ENCODE measurements at places on chromosomes 2 and 18.

DNA sequence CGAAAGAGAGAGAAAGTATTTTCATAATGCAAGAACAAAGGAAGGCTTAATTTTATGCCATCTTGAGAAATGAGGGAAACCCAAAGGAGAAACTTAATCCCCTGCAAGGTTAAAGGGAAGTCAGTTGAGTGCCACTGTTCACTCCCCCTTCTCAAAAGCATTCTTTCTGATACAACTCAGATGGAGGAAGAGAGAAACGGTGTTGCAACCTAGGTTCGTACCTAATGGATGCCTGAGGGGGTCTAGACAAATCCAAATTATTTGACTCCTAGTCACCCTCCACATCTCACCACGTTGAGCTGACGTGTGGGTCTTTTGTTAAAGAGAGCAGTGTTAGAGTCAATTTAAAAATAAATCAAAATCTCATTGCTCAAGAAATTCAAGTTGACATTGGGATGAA lies 52.6 kb upstream of the UNC80 start:
- DNase-seq, result no peak

GRCh38 chr2:160703648-160704585 lies 210.3 kb upstream of the RBMS1 start:
- DNase-seq, result no peak

DNA sequence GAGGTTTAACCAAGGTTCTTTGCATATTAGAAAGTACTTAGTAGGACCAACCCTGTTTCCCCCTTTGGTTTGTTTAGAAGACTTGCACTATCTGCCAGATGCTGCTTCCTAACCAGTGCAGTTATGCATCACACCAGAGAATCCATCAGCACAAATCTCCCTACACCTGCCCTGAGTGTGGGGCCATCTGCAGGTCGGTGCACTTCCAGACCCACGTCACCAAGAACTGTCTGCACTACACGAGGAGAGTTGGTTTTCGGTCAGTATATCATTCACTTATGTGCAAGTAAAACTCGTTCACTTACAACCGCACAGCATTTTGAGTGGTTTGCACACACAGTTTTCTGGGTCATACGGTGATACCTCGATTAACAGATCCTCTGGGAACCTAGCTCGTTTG lies 69.7 kb downstream of the ZNF532 start:
- DNase-seq, result no peak

GRCh38 chr2:1478311-1479305 lies 65.3 kb downstream of the TPO start:
- DNase-seq, result no peak

GRCh38 chr2:46858702-46859090 lies 56.9 kb downstream of the MCFD2 start:
- DNase-seq, result no peak

DNA sequence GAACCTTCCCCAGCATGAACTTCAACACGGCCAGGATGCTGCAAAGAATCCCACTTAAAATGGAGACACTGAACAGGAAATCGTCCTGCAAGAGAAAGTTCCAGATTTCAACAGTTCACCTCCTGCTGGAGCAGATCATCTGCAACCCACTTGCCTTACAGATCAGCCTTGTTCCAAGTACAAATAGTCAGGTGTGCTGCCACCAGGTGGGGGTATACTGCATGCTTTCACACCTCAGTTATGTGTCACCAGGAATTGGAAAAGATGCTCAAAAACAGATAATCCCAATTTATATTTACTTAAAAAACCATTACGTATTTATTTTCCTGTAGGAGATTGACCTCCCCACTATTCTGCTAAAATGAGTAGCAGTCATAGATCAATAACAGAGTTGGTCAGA lies 212.3 kb downstream of the MGAT5 start:
- no peak for DNase-seq

- no peak for DNase-seq
Measured at GRCh38 chr2:218047536-218048225, 21.4 kb upstream of the RUFY4 start.

DNA sequence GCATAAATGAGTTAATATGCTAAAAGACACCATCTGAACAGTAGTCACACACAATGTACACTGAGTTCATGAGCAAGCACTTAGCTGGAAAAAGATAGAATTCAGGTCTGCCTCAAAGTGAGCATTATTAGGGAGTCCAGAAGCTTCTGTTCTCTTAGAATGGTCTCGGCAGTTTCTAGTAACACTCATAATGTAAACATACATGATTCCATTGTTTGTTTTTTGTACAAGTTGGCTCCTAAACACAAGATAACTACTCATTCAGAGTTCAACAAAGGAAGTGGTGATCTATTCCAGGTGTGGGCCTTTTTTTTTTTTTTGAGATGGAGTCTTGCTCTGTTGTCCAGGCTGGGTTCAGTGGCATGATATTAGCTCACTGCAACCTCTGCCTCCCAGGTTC lies 66.2 kb downstream of the ESCO1 start:
- DNase-seq, result no peak

- DNase-seq, result no peak
Measured at GRCh38 chr2:163733956-163734355, 1.9 kb downstream of the FIGN start.

DNA sequence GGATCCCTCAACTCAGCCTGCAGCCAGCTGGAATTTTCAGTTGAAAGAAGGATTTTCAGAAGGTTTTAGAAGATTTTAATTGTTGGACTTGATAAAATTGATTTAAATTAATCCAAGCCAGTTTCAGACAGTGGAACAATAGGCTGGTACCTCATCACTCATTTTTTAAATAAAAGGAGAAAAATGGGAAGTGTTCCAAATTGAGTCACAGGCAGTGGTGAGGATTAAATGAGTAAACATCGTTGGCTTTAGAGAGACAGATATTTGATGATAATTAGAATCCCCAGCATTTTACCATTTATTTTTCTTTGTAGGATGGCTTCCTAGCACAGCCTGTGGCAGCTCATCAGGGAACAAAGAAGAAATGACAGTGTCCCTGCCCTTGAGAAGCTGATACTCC lies 7.4 kb downstream of the CXCR4 start:
- no peak for DNase-seq

GRCh38 chr2:237597196-237598145 lies 6.9 kb upstream of the RAB17 start:
- DNase-seq, result no peak

GRCh38 chr2:212722046-212722445 lies 183.4 kb upstream of the ERBB4 start:
- no peak for DNase-seq

GRCh38 chr2:192298664-192299063 lies 103.9 kb upstream of the TMEFF2 start:
- DNase-seq, result no peak

DNA sequence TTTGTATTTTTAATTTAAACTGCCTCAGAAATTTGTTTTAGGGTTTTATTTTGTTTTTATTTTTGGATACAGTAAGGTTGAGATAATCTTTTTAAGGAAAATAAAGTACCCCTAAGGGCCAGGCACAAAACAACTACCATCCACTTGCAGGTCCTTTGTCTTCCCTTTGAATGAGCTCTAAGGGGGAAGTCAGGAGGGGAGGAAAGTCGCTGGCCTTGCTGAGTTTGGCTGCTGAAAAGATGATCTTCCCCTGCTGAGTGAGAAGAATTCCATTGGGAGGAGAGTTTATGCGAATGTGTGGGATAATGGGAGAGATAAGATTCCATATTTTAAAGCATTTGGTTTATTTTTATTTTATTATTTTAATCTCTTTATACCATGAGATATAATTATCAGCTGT lies 100.7 kb downstream of the ARHGAP15 start:
- no peak for DNase-seq

DNA sequence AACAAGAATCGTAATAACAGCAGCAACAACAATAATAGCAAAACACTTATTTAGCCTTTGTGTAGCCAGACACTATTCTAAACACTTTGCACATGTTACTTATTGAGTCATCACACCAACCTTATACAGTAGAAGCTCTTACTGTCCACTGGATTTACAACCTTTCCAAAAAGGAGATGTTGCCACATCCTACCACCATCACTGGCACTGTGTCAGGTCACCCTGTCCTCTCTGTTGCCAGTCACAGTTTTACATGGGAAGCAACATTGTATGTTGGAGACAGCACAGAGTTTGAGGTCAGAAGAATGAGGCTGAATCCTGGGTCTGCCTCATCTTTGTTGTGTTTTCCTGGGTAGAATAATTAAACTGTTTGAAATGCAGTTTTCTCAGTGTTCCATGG lies 201.4 kb upstream of the EPAS1 start:
- no peak for DNase-seq

DNA sequence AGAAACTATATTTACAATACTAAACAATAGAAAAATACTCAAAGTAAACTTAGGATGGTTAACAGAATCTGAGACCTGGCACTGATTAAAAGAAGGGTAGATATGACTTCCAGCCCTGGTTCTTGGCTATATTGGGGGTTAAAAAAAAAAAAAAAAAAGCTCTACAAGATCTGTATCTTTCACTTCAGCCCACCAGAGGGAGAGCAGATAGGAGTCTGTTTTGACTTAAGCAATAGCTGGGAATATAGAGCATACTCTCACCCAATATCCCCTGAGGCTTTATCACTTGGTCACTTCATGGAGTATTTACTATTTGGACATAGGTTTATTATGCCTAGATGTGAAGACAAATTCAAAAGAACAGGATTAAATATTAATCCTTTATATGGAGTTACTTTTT lies 598.9 kb upstream of the LINC00305 start:
- no peak for DNase-seq

DNA sequence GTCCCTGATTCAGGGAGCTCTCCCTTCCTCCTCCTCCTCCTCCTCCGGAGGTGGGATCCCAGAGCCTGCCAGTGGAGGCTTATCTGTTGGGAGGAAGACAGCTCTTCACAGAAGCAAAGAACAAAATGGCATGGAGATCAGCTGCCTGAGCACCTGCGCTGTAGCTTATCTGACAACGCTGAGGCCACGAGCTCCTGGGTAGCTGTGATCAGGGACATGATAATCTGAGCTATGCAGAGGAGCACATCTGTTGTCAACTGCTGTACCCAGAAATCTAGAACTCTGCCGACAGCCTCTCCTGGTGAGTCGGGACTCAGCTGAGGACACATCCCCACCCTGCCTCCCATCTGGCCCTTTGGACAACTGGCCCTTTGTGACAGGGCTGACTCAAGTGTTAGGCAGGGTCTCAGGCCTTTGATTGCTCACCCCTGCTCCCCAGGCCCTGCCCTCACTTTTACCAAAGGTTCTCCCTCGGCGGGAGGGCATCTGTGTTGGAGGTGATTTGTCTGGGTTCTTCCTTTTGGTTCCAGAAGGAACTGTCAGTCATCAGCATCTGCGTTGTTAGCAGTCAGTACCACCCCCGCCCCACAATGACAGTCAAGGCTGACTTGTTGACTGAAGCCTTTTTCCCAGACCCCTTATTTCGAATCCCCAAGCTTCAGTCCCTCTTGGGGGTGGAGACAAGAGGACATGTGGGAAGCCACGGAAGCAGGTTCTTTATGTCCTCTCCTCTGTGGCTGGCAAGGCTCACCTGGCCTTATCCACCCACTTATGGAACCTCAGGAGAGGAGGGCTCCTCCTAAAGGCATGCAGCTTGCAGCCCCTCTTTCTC lies 5.9 kb upstream of the CNNM3 start:
- DNase-seq, result no peak

DNA sequence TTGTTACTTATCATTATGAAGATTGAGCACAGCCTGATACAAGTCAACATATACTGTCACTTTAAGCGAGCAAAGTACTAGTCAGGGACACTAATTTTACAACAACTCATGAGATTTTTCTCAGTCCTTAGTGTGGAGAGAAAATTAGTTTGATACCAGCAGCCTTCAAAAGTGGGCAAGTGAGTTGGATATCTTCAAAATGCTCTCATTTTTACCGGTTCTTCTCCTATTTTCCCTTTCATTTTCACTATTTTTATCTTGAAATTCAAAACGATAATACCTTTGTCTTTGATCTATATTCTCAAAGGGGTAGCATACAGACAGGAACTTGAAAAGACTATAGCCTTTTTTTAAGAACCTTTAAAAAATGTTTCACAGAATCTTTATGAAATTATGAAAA lies 52.0 kb upstream of the UBXN4 start:
- no peak for DNase-seq

DNA sequence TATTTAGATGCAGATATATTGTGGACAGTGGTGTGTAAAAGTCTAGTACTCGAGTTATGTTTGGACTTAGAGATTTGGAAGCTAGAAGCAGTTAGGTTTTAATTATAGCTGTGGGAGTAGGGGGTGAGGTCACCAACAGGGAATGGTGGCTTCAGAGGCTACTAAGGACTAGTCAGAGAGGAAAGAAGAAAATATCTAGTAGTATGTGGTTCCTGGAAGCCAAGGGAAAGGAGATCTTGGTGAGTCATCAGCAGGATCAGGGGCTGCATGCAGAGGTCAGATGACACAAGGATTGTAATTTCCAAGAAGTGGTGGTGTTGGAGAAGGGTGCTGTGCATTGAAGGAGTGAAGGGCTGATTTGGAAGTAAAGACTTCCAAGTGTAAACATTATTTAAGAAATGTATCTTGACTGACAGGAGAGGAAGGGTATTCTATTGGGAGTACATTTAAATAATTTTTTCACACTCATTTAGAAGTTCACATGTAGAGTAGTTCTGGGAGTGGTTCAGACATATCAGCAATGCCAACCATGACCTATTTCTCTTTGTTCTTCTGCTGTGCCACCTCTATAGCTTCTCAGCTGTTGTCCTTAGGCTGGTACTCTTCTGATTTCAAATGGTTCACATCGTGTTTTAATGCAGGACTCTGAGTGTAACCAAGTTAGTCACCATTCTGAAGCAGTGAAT lies 59.1 kb downstream of the ACSL3 start:
- no peak for DNase-seq

- DNase-seq, result no peak
Measured at GRCh38 chr2:29261003-29261402, 145.8 kb downstream of the CLIP4 start.

Measured in left renal cortex interstitium (tissue), 4 donors.